NCI-H345 (cell line): ENCODE measurements at places on chromosomes 1 and 21.

DNA sequence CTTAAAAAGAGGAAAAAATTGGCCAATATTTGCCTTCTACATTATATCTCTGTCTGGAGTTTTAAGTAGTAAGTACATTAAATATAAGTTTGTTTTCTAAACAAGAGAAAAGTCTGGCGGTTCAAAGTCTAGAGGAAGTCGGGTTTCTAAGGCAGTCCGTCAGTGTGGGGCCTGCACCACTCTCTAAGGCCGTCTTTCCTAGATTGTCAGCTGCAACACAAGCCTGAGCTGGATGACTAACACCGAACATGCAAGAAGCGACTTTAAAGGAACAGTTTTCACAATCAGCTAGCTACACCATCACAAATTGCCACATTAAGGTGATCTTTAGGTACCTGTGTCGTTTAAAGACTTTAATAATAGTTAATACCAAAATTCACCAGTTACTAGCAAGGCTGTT lies 19.6 kb downstream of the CCSAP start:
- no peak for DNase-seq

DNA sequence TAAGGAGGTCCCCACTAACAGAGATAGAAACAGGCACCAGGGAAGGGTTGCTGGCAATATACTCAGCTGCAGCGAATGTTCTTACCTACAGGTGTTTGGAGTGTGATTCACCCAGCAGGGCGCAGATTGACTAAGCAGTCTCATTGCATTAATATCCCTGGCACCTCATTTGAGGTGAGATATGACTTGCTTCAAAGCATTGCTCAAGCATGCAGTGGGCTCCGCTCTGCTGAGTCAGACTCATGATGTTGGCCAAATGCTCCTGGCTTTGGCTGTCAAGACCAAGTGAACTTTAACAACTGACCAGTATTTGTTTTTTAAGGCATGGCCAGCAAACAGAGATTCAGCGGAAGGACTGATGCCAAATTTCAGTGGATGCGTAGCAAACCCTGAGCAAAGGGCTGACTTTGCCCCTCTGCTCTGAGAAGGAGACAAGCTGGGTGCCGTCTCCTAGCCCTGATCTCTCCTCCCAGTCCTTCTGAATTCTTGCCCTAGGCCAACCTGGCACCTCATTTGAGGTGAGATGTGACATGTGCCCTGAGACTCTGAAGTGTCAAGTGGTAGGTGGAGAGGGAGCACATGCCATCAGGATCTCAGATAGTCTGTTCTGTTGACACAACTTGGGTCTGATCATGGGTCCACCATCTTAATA lies 187.1 kb upstream of the COA6 start:
- no peak for DNase-seq

- DNase-seq = no peak
Measured at GRCh38 chr1:115832651-115833050, 8.3 kb downstream of the NHLH2 start.

GRCh38 chr1:225750420-225750819 lies 27.2 kb upstream of the SRP9 start:
- DNase-seq = no peak

GRCh38 chr1:111378791-111379190 lies 48.7 kb downstream of the OVGP1 start:
- DNase-seq = peak; percentile 9

GRCh38 chr1:150544204-150544603 lies 5.0 kb upstream of the ADAMTSL4 start:
- DNase-seq = peak; percentile 55
